ENCODE measurements at places on chromosomes 7 and 10.

DNA sequence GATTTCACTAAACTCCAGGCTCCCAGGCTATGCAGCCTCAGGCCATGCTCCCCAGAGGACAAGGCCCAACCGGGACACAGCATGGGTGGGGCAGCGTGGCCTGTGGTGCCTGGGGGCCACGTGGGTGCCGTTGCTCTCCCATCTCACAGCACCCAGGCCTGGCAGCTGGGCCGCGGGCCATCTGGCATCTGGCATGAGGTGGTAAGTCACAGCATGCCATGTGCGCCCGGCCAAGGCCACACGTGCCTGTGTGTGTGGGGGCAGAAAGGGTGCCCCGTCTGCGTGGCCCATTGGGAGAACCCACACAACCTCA lies 204.1 kb downstream of the EBF3 start:
- no peak for DNase-seq

DNA sequence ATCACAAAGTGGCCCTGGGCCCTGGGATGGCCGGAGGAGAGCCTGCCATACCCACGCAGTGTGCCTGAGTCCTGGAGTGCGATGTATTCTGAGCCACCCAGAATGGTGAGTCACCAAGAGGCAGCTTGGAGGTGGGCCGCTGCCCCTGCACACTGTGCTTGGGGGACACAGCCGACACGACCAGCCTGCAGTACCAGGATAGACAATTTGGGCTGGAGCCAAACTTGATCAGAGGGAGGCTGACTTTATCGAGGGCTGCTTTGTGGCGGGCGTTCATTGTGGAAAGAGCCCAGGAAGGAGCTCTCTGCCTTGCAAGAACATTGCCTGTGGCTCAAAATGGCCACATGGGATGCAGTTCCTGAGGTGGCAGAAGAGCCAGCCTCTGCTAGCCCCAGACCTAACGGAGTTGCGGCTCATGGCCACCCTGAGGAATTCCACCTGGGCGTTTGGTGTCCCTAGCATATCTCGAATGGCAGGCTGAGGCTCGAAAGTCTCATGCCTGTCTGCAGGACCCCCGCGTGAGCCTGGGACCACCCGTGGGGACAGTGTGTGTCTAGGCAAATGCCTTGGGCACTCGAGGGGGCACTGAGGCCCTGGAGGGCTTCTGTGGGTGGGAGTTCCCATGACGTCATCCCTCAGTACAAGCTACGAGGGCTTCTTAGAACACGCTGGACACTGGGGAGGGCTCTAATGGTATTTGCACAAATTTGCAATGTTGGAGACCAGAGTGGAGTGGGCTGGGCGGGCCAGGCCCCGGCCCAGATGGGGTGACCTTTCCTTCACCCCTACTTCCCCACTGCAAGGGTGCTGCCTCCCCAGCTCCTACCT lies 79.7 kb downstream of the LHPP start:
- no peak for DNase-seq

- DNase-seq = no peak
These were observed 36.9 kb upstream of the FAM20C start for GRCh38 chr7:155469-155900.

- DNase-seq = no peak
These were observed 39.7 kb upstream of the TEX47 start for GRCh38 chr7:88835147-88835728.

DNA sequence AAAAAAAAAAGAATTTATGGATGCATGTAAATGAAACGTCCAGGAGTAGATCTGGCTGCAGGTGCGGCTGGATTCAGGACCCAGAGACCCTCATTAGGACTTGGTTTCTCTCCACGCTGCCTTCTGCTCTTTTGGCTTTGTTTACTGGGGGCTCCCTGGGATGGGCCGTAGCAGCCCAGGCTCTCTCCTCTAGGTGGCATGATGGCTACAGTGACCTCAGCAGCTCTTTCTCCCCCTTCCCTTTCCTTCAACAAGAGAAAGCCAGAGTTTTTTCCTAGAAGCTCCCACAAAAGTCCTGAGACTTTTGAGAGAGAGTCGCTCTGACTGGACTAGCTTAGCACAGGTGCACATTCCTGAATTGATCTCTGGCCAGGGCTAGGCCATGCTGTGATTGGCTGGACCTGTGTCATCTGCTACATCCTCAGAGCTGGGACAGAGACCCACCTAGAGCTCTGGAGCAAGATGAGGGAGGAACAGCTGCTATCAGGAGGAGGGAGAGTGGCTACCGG lies 67.8 kb upstream of the PDCD4 start:
- no peak for DNase-seq

DNA sequence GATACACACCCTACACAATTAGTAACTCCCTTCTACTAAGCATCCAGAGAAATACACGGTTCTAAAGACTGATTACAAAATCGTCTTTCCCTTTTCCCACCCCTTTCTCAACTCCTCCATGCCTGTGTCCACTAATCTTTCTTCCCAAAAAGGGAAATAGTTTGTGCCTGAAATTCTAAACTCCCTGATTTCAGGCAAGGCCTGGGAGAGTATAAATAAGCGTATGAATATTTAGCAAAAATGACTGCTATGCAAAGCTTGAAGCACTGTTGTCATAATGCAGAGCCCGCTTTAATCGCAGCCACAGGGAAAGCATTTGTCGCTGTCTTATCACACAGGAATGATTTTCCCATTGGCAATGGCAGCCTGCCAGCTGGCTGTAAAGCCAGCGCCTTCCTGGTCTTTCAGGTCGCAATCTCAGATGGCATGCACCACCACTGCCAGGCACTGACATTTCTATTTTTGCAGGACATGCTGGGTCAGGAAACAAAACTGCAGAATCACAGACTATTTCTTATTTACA lies 142.9 kb upstream of the PCGF5 start:
- DNase-seq = no peak

DNA sequence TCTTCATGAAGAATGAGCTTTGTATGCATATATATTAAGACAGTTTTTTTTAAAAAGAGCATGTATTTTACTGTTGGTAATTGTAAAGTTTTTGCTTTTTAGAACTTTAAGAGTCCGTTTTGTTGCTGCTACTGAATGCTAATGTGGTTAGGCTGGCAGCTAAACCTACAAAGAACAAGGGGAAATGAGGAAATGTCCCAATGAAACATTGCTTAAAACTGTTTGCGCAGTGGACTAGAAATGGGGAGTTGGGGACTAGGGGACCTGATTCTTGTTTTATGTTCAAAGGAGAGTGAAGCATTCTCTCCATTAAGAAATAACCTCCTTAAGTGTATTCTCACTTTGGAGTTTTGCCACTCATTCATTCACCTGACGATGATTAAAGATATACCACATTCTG lies 5.7 kb downstream of the NRF1 start:
- no peak for DNase-seq

- no peak for DNase-seq
These were observed 15.0 kb upstream of the FAM24B start for GRCh38 chr10:122894261-122894944.

DNA sequence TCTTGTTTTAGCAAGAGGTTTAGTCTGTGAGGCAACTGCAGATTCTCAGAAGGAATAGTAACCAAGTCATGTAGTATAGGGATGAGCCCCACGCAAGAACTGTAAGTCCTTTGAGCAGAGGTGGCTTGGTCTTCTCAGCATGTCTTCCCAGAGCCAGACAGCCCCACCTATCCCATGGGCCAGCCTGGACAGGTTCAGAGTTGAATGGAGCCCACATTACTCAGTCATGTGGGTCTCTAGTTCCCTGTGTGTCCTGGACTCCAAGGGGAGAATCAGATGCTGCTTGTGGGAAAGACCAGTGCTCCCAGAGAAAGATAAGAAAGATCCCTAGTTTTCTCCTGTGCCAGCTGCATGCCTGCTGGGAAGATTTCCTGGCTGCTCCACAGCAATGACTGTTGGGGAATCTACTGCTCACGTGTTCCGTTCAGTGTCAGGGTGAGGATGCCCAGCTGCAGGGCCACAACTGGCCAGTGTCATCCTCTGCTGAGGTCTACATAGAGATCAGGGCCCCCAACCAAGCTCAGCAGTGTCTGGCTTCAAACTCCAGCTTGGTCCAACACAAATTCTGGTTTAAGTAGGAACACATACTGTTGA lies 66.9 kb upstream of the UNC5B start:
- DNase-seq = no peak

- no peak for DNase-seq
These were observed 241.3 kb upstream of the KMT2E start for GRCh38 chr7:104772405-104773345.

- no peak for DNase-seq
These were observed 314.1 kb downstream of the SNX13 start for GRCh38 chr7:17626235-17626634.

- no peak for DNase-seq
These were observed 1.4 kb upstream of the NEUROG3 start for GRCh38 chr10:69574571-69574978.

GRCh38 chr10:64320448-64320847 lies 799.2 kb downstream of the REEP3 start:
- no peak for DNase-seq

DNA sequence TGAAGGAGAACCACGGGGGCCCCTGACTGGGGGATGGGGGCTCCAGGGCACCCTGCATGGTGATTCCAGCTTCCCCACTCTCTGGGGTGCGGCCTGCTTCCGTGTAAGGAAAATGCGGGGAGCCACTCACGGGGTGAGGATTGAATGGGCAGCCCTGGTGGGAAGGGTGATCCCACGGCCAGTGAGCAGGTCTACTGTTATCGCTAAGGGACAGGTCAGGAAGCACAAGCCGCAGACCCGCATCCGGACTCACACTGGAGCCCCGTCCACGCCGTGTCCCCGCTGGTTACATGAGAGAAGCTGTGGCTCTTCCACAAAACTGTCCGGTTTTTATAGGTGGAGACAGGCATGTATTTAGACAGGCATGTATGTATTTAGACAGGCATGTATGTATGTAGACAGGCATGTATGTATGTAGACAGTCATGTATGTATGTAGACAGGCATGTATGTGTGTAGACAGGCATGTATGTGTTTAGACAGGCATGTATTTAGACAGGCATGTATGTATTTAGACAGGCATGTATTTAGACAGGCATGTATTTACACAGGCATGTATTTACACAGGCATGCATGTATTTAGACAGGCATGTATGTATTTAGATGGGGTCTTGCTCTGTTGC lies 5.7 kb downstream of the PSMG3 start:
- no peak for DNase-seq

GRCh38 chr10:70849582-70850016 lies 33.9 kb downstream of the SGPL1 start:
- no peak for DNase-seq

- no peak for DNase-seq
These were observed 4.9 kb downstream of the HKDC1 start for GRCh38 chr10:69224862-69225657.

DNA sequence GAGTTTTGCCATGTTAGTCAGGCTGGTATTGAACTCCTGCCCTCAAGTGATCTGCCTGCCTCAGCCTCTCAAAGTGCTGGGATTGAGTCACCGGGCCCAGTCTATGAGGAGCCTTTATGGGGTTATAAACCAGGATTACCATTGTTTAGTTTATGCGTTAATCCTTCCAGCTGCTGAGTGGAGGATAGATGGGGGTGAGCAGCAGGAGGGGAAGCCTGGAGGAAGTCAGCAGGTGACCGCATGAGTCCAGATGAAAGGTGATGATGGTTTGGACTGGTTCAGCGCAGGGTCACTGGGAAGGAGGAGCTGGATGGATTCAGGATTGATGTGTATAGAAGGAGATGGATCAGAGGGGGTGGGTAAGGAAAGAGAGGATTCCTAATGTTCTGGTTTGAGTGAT lies 197.1 kb downstream of the ADAM12 start:
- no peak for DNase-seq

DNA sequence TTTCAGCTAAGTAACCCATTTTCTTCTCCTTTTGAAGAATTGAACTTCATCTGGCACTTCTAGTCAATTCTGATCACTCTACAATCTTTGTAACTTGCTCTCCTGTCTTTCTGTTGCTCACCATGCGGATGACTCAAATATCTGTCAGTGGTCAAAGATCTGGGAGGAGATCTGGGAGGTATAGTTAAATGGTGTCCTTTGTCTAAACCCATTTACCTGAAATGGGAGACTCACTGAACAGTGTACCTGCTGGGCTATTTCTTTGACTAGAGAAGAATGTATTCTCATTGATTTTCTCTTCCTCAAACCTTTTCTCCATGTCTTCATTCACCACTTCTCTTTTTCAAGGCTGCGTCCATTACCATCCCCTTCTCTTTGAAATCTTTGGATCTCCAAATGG lies 42.0 kb upstream of the PCLO start:
- no peak for DNase-seq

GRCh38 chr7:16270844-16271243 lies 150.5 kb downstream of the CRPPA start:
- no peak for DNase-seq

- no peak for DNase-seq
These were observed 152.4 kb upstream of the GNAI1 start for GRCh38 chr7:79982141-79982770.

GRCh38 chr10:71496927-71497762 lies 100.4 kb downstream of the CDH23 start:
- no peak for DNase-seq

DNA sequence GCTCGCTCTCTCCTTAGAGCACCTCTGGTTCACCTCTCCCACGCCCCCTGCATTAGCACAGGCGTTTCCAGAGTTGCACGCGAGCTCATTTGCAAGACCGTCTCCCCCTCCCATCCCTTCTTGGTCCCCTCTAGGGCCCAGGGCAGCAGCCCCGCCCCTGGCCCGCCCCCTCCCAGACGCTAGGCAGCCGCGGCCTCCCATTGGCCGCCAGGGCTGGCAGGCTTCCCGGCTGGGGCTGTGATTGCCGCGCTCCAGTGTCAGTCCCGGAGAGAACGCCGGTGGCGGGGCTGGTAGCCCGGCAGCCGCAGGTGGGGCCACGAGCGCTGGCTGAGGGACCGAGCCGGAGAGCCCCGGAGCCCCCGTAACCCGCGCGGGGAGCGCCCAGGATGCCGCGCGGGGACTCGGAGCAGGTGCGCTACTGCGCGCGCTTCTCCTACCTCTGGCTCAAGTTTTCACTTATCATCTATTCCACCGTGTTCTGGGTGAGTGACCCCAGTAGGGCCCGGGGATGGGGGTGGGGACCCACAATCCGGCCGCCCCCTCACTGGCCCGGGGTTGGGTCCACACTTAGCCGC lies at the start of gene TSPAN15:
Gene TSPAN15 (plus strand): TSS at position 257 of the 575 bp plus-strand sequence. CDS start 130 bp downstream, at position 387.
- peak; percentile 66 for DNase-seq

DNA sequence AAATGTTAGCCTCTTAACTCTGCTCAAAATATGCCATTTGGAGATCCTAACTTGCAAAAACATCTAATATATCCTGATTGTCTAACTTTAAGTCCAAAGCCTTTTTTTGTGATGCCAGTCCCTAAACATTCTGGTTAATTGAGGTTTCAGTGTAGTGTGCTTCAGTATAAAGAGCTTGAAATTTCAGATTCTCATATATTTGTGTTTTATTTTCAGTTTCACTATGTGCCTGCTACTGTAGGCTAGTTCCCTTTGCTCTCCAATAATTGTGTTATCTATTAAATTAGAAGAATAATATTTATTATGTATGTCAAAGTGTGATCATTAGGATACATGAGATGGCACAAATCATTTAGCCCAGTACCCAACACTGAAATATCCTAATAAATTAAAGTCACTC lies 1361.2 kb downstream of the XPNPEP1 start:
- no peak for DNase-seq

DNA sequence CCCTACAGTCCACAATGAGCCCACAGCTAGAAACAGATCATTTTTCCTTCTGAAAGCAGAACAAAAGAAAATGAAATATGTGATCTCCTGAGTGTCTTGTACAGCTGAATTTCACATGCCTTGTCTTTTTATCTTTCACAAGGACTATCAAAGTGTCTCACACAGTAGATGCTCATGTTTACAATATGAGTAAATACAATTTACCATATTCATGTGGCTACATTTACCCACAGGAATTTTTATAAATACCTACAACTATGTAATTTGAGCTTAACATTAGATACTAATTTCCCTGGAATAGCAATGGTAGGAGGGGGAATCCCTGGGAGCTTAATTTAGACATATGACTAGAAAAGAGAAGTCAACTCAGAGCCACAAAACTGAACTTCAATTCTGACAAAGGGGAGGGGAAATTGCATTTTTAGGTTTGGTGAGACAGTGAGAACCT lies 186.2 kb downstream of the MACC1 start:
- no peak for DNase-seq

Measured in NCI-H187 (cell line).